ENCODE measurements at places on chromosomes 4 and X.

- no peak for DNase-seq
Measured at GRCh38 chr4:177251237-177251636, 58.4 kb upstream of the NEIL3 start.

GRCh38 chr4:120071192-120071795, 4.6 kb upstream of the MAD2L1 start:
- DNase-seq = no peak

GRCh38 chr4:72997409-72997808, 72.1 kb downstream of the COX18 start:
- peak; percentile 8 for DNase-seq

- DNase-seq = no peak
Measured at GRCh38 chr4:102441978-102442911, 58.9 kb upstream of the NFKB1 start.

DNA sequence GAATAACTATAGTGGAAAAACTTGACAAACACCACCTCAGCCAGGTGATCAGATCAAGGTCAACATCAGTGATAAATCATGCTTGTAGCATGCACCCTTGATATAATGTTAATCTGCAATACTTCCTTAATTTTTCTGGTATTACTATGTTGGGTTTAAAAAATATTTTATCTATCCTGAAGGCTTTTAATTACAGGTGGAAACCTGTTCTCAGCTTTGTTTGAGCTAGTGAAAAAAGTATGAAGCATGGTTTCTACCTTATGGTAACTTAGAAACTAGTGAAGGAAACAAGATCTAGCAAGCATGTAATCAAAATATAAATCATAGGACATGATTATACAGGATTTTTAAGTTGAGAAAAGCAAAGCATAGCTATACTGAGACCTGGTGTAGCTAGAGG, 26.6 kb downstream of the MAOA start:
- no peak for DNase-seq

- no peak for DNase-seq
Measured at GRCh38 chr4:66558651-66559050, 888.4 kb upstream of the EPHA5 start.

- DNase-seq = no peak
Measured at GRCh38 chr4:96887857-96888256, 1048.0 kb downstream of the PDHA2 start.

- no peak for DNase-seq
Measured at GRCh38 chrX:100478714-100479306, 68.7 kb upstream of the PCDH19 start.

DNA sequence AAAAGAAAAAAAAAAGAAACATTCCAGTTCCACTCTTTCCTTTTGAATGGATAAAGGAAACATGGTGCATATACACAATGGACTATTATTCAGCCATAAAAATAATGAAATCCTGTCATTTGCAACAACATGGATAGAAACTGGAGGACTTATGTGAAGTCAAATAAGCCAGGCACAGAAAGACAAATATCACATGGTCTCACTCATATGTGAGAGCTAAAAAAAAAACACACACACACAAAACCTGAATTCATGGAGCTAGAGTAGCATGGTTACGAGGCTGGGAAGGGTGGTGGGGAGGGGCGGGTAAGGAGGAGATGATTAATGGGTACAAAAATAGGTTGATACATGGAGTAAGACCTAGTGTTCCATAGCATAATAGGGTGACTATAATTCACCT, 22.4 kb upstream of the SH3KBP1 start:
- DNase-seq = no peak

- DNase-seq = peak; percentile 7
Measured at GRCh38 chrX:109270580-109271484, 211.1 kb downstream of the GUCY2F start.

- no peak for DNase-seq
Measured at GRCh38 chr4:143404555-143404954, 67.9 kb downstream of the GAB1 start.

GRCh38 chr4:37666625-37667071, 19.5 kb downstream of the RELL1 start:
- DNase-seq = peak; percentile 64

- no peak for DNase-seq
Measured at GRCh38 chrX:56232221-56233082, at the start of gene KLF8. KLF8 (plus strand) TSS chrX:56232356; CDS start chrX:56233335, 979 bp downstream.

- no peak for DNase-seq
Measured at GRCh38 chrX:156000361-156000926, 2.9 kb downstream of the IL9R start.

DNA sequence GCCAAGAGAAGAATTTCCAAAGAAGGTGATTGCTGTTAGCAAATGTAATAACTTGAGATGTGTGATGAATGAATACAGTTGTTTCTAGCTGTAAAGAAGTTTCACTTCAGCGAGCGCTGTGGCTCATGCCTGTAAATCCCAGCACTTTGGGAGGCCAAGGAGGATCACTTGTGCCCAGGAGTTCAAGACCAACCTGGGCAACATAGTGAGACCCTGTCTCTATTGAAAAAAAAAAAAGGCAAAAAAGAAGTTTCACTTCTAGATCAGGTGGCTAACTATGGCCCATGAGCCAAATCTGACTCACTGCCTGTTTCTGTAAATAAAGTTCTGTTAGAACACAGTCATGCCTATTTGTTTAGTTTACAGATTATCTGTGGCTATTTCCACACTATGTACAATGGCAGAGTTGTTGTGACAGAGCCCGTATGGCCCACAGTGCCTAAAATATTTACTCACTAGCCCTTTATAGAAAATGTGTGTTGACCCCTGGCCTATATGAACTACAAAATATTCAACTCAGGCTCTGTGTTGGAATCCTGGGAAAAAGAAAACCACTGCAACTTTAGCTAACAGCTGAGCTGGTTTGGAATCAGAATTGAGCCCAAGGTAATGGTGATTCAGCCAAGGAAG, 54.1 kb upstream of the PRPS1 start:
- no peak for DNase-seq

GRCh38 chr4:182823576-182823975, 93.6 kb downstream of the DCTD start:
- no peak for DNase-seq

GRCh38 chr4:88341227-88342192, 37.1 kb upstream of the HERC6 start:
- DNase-seq = no peak

GRCh38 chrX:121456315-121456714, 408.9 kb downstream of the GLUD2 start:
- no peak for DNase-seq

DNA sequence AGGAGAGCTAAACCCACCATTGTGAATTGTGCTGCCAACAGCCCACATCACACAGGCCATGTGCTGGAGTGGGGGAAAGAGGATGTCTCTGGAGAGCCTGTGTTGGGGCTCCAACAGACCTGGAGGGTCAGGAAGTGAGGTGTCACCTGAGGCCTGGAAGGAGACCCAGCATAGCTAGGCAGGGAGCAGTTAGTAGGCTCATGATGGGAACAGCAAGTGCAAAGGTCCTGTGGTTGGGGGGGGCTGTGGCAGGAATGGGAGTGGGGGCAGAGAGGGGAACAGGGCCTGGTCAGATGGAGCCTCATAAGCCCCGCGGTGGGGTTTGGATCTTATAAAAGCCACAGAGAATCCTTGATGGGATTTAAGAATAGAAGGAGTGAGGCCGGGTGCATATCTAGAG, 35.9 kb upstream of the GPR78 start:
- DNase-seq = no peak

DNA sequence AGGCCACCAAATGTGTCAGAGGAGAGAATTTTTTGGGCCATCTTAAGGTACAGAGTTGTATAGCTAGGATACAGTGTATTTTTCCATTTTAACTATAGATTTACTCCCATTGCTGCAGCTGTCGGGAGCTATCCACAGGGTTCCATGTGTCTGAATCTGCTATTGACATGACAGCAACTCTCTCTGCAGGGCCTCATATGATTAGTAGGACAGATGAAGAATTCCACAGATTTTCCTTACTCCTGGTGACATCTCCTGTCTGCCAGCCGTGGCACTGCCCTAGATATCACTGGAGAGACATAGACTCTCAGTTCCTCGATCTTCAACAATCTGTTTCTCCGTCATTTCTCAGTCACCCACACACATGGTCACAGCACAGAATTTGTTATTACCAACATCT, 86.5 kb downstream of the SPCS3 start:
- no peak for DNase-seq

GRCh38 chrX:38214044-38214443, 6.6 kb downstream of the SRPX start:
- no peak for DNase-seq

GRCh38 chr4:11931266-11931820, 502.6 kb upstream of the HS3ST1 start:
- DNase-seq = no peak

DNA sequence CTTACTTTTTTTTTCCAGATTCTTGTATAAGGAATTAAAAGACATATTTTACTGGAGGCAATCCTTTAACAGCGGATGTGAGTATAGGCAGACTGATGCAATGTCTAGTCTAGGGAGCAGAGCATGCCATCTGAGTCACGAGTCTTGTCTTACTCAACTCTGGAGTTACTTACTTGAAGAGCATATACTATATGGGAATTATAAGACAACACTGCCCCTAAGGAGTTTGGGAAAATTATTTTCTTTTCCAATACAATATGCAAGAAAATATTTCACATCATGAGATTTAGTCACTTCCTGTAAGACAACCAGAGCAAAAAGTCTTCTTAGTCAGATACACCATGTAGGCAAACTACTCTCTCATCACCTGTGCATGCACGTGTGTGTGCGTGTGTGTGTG, 537.3 kb upstream of the FTHL17 start:
- DNase-seq = no peak

GRCh38 chr4:152044331-152045036, 283.7 kb upstream of the GATB start:
- no peak for DNase-seq

DNA sequence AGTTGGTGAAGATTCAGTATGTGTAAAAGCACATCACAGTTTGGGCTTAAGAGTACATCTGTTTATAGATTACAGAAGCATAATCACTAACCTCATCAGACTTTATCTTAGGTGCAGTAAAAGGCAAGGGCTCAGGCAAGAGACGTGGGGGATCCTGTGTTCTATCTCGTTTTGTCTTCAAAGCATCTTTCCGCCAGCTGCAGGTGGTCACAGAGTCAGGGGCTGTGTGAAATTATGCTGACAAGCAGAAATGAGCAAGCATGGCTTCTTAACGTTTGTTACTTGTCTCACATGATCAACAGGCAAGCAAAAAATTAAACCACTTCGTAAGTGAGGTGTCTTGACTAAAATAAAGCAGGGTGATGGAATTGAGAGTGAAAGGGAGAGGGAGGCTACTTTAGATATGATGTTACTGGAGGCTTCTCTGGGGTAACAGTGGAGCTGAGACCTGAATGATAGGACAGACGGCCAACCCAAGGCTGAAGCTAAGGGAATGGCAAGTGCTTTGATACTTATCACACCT, 1.4 kb upstream of the TEC start:
- no peak for DNase-seq

DNA sequence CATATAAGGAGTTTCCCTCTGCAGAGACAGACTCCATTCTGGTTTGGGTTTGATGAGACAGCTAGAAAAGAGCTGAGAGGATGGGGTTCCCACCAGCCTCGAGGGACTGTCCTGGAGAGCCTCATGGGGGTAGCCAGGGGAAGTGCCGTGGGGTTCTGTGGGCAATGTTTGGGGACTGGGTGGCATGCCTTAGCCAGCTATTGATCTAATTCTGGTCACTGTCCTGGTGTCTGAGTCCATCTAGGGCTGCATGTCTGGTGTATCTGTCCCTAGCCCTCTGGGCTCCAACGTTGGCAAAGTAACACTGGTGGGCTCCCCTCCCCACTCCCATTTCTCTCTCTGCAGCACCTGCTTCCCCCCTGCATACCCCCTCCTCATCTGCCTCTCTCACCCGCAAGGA, 135.4 kb downstream of the SMIM20 start:
- no peak for DNase-seq

DNA sequence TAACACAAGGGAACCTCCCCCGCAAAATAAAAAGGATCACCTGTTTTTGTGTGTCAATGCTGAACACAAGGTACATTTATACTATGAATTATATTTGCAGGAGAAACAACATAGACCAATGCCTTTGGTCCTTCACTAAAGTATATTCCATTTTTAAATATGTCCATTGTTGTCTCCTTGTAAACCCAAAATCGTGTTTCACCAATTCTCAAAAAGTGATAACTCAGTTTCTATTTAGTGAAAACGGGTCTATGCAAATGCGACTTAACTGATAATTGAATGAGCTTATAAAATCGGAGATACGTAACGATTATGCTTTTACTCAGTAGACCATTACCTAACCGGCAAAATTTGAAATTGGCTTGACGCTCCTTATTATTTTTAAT, 2.1 kb downstream of the BRWD3 start:
- DNase-seq = no peak

DNA sequence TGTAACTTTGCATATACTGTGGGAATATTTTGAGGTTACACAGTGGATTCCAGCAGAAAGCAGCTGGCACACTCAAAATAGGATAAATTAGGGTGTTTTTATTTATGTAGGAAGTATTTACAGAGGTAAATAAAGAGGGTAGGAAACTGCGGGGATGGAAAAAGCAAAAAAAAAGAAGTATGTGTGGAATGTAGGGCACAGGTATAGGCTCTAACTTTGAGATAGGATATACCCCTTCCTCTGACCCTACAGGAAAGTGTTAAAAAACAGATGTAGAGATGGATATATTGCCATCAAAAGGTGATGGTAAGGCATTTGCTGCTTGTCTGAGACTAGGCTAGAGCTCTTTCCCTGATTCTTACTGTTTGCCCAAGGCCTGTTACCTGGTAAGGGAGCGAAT, 173.1 kb upstream of the ANK2 start:
- DNase-seq = no peak

GRCh38 chrX:9153300-9153699, 119.4 kb upstream of the FAM9B start:
- no peak for DNase-seq

DNA sequence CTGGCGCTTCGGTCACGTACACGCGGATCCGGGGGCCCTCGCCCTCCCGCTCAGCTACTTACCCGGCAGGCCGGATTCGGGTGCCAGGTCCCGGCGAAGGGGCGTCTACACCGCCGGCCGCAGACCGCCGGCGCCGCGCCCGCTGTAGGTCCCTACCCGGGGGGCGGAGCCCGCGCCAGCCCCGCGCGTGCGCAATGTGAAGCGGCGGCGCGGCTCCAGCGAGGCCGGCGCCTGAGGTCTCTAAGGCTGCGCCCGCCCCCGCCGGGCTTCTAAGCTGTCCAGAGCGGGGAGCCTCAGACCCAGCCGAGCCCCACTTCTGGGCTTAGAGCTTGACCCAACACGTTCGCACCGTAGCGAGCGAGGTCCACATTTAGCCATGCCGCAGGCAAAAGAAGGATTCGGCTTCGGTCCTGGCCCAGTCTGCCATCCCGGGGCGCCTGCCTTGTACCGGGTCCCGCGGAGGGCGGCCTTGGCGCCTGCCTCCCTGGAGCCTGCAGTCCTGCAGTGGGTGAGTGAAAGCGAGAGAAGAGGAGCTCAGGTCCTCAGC, at the start of gene ZNF518B:
Gene ZNF518B (minus strand): TSS at position 172 of the 547 bp plus-strand sequence. CDS start 11,098 bp downstream, outside the sequence.
- peak; percentile 50 for DNase-seq

DNA sequence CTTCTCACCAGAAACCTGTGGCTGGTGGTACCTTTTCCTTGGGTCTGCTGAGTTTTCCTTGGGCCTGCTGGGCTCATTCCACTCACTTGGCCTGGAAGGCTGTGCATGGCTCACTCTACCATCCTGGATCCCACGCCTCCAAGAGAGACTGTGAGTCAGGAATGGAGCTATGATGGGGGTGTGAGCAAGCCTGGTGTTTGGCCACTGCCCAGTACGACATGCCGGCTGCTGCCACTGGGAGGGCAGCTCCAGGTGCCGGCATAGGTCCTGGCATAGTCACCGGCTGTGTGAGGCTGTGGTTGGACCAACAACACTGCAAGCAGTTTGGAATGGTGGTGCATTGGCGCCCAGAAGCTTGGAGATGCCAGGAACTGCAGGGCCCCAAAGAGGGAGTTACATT, 721.7 kb downstream of the PCDH18 start:
- DNase-seq = no peak

All from T1000 (cell line).